ENCODE measurements at places on chromosomes 7 and 10.

- DNase-seq, result no peak
Measured at GRCh38 chr7:135102372-135102771, 45.5 kb upstream of the TMEM140 start.

DNA sequence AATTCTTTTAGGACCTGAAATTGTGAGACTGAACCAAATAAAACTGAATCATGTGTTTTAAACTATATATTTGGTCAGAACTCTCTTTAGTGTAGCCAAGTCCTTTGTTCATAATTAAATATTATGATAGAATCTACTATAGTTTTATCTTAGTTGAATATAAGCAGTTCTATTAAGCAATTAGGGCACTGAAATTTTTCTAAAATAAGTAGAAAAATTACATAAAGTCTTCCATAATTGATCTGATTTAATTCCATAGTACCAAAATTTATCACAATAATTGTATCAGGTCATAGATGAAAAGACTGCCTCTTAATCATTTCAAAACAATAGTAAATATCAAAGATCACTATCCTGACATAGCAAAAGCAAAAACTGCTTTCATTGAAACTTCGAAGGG, 90.1 kb upstream of the BET1 start:
- no peak for DNase-seq

- no peak for DNase-seq
Measured at GRCh38 chr7:4202954-4203353, 479.1 kb upstream of the FOXK1 start.

- no peak for DNase-seq
Measured at GRCh38 chr7:21939136-21939857, 6.4 kb downstream of the CDCA7L start.

- no peak for DNase-seq
Measured at GRCh38 chr10:67487199-67487598, 208.8 kb downstream of the CTNNA3 start.

GRCh38 chr7:112547916-112548315, 67.1 kb downstream of the LSMEM1 start:
- no peak for DNase-seq

All from esophagus squamous epithelium (tissue), 5 donors.